Stimulated activated CD8-positive, alpha-beta memory T cell treated with anti-CD3 and anti-CD28 coated beads, Interleukin-15, amount 100 ng/mL, for 4 hours (primary cell): ENCODE measurements at places on chromosomes 6 and 20.

GRCh38 chr6:6742535-6742934 lies 154.0 kb downstream of the LY86 start:
- no peak for DNase-seq

DNA sequence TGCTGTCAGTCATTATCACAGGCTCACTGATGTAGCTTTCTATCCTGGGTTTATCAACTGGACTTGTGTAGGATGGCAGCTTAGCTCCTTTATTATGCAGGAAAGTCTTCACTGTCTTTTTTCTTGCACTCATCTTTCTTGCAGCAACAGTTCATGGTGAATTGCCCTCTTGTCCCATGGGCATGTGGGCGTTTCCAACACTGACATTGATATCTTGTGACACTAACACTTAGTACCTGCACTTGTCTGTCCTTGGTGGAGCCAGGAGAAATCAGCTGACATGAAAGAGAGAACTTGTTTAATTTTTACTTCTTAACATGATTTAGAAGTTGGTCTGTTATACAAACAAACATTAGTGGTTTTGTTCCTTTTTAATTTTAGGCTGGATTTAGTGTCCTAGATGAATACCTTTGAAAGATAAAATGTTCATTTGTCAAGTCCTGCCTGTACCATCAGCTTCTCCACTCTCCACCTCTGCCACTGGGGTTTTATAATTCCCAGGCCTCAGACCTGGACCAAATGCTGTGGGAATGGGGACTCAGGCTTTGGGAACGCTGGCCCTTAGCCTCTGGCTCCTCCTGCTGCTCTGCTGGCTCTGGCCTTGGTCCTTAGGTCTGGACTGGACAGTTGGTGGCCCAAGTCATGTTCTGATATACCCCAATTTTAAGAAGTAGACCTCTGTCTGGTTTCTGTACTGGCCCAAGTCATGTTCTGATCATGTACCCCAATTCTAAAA lies 161.0 kb upstream of the LAMP5 start:
- no peak for DNase-seq

GRCh38 chr6:27767851-27768250 lies 144.3 kb downstream of the OR2B2 start:
- no peak for DNase-seq

DNA sequence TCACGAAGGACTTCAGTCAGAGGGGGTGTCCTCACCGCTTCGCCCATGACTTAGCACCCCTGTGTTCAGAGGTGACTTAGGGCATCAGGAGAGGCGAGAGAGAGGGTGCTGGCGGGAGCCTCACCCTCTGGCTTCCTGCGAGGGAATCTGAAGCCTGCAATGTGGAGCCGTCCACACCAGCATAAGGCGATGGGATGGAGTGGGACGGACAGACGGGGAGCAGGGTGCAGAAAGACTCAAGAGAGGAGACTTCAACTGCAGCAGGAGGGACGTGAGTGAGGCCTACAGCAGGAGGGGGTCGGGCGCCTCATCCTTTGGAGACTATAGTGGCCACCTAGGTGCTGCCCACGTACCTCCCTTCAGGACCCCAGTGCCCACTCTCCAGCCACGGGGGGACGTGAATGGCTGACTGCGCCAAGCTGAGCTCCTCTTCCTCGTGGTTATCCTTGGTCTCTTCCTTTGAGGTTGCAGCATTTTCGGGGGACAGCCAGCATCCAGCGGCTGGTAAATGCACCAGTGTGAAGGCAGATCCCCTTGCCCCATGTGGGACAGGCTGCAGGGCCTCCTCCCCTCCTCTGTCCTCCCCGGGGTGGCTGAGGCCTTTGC lies 26.9 kb upstream of the MLN start:
- DNase-seq: no peak

DNA sequence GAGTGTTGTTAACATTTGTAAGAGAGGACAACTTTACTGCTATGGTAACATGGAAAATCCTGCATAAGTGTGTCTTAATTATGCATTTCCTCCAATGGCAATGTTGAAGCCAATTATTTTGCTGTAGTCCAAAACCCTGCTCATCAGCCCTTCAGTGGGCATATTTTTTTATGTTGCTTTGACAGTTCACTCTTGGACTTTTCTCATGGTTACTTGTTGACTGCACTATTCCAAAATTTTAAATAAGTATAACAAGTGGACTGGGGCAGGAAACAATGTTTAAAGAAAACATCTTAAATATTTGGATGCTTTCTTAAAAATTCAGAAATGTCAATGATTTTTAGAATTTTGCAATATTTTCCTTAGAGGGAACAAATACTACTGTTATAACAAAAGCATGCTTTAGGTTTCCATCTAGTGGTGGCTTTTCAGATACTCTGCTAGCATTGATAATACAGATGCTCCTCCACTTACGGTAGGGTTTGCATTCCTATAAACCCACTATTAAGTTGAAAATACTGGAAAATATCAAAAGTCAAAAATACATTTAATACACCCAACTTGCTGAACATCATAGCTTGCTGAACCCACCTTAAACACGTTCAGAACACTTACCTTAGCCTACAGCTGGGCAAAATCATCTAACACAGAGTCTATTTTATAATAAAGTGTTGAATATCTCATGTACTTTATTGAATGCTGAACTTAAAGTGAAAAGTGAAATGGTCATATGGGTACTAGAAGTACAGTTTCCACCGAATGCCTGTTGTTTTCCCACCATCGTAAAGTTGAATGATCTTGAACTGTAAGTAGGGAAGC lies 86.4 kb downstream of the ADGRG6 start:
- DNase-seq: no peak
